ENCODE measurements at places on chromosomes 16 and 17.

GRCh38 chr17:6667516-6667915 lies 16.0 kb downstream of the C17orf100 start:
- DNase-seq, result no peak

- DNase-seq, result no peak
Measured at GRCh38 chr16:86492961-86493629, 17.2 kb upstream of the FOXF1 start.

- no peak for DNase-seq
Measured at GRCh38 chr16:47640661-47641060, 179.5 kb downstream of the PHKB start.

DNA sequence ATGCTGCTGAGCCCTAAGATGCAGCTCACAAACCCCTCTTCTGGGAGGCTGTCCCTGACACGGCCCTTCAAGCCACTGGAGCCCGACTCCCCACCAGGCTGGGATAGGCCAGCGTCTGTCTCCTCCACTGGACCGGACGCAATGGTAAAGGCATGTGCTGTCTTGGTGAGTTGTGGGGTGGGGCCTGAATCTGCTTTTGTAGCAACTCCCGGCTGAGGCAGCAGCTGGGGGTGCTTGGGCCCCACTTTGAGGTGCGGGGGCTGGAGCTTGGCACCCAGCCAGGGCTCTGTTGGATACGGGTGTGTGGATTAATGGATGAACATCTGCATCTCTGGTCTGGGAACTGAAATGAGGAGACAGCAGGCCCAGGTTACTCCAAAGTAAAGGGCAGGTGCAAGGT lies 3.5 kb upstream of the NLRC3 start:
- DNase-seq, result no peak

DNA sequence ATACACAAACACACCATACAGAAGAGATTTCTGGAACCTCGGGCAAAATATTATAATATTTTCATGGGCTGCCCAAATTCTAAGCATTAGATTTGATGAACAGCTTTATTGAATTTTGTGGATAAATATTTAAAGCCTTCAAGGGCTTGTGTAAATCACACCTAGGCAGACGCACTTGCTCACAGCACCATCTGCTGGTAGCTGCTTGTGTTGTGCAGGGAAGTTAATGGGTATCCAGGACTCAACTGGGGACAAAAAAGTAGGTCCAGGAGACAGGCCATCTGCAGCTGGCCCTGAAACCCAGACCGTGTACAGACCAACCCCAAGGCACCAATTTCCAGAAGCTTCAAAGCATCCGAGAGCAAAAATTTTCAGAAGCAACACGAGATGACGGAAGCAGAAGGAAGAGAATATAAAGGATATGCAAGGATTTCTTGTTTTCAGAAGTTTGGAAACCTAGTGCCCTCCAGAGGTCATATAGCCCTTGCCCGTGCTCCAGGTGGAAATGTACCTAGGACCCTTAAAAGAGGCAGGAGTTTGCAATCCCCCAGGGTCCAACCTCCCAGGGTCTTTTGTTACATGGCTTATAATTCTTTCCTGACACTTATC lies 140.0 kb downstream of the CHD9NB start:
- DNase-seq, result peak; percentile 16

GRCh38 chr17:17385491-17385890 lies 82.3 kb downstream of the NT5M start:
- no peak for DNase-seq

GRCh38 chr16:84730406-84731106 lies 30.8 kb downstream of the USP10 start:
- DNase-seq, result peak; percentile 93

- DNase-seq, result no peak
Measured at GRCh38 chr17:42023524-42024349, 3.8 kb downstream of the NKIRAS2 start.

- no peak for DNase-seq
Measured at GRCh38 chr17:34413443-34414119, 50.5 kb upstream of the CCL1 start.

- DNase-seq, result no peak
Measured at GRCh38 chr17:6420173-6420641, 14.7 kb downstream of the AIPL1 start.

DNA sequence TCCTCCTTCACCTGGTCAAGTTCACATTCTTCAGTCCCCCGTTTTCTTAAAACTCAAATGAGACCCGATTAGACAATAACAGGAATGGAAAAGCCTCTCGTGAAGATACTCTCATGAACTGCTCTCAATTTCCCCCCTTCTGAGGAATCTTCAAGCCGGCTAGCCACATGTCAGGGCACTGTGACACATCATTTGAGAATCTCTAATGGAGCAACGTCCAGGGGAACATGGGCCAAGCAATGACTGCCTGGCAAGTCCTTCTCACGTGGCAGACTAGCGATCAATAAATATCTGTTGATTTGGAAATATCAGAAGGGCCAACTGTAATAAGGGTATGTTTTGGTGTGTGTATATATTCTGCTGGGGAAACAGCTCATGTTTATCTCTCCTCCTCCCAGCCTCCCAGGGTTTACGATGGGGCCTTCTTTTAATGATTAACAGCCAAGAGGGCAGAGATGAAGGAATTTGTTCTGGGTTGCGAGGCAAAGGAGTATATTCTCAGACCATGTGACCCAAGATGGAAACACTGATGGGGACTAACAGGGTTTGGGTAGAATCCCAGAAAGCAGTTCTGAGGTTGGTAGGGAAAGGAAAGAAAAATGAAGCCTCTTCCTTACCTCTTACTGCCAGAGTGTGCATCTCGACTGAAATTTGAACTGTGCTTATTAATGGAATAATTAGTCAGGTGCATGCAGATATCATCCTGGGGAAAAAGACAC lies 21.4 kb downstream of the TTLL6 start:
- DNase-seq, result peak; percentile 73

DNA sequence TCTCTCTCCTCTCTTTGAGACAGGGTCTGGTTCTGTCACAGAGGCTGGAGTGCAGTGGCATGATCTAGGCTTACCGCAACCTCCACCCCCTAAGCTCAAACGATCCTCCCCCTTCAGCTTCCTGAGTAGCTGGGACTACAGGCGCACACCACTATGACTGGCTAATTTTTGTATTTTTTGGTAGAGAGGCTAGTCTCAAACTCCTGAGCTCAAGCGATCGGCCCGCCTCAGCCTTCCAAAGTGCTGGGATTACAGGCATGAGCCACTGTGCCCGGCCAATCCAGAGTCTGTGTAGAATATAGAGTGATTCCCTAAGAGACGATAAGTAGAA lies 65.8 kb upstream of the RPH3AL start:
- DNase-seq, result no peak

DNA sequence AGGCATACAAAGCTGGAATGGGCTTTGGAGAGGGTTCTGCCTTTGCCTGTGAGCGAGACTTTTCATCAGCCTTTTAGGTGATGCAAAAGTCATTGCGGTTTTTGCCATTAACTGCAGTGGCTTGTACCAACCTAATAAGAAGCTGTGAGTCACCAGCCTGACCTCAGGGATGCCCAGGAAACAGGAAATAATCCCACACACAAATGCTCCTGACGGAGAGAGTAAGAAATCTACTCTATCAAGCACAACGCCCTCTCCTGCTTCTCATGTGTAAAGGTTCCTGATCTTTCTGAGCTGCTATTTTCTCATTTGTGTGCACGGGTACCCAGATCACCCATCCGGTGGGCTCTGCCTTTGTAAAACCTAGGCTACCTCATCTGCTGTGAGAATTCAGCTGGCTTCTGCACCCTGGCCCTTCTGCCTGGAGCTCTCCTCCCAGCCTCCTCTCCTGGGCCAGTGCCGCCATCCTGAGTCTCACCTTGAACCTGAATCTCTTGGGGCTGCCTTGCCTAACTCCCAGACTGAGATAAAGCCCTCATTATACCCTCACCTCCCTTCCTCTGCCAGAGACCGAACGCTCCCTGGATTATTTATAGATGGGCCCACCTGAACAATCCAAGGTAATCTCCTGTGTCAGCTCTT lies 299.7 kb downstream of the C16orf95 start:
- DNase-seq, result peak; percentile 81

- no peak for DNase-seq
Measured at GRCh38 chr16:68644296-68644695, 814 bp upstream of the CDH3 start.

DNA sequence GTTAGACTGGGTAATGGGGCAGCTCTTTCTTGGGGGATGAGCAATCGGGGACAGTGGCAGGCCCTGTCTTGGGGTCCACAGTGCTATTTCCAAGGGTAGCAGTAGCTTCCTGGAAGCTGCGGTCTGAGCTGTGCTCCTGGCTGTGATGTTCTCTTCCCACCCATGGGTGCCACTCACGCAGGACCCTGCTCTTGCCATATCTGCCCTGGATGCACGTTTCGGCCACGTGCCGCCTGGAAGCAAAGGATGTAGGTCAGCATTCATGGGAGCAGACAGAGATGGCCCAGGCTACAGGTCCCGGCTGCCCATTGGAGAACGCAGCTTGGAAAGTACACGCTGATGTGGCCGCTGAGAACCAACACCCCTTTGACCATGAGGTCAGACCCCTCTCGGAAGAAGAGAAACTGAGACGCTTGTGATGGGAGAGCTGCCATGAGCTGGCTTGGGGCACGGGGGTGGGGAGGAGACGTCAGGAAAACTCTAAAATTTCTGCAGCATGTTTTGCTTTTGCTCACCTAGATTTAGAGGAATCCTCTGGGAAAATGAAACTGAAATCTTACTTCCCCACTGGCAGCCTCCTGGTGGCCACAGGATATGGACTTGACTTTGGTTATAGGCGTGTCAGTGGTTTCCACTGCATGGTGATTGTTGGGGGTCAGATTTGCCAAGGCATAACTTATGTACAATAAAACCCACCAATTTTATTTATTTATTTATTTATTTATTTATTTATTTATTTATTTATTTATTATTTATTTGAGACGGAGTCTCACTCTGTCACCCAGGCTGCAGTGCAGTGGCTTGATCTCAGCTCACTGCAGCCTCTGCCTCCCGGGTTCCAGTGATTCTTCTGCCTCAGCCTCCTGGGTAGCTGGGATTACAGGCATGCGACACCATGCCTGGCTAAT lies 36.2 kb upstream of the IRF8 start:
- DNase-seq, result no peak

DNA sequence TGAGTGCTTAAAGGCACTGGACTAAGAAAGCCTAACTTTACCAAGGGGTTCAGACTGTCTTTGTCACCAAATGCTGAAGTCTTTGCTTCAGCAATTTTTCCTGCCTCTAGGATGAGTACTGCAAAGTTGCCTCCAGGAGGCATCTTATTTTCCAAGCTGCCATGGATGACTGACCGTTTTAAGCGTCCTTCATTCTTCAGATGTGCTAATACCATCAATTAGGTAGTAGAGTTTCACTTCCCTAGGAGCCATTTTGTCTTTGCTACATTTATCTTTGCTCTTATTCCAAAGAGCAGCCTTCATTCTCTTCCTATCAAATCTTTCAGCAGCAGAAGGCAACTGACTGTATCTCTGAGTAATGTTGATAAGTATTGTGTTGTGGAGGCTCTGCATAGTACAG lies 440.1 kb downstream of the CDH13 start:
- no peak for DNase-seq

DNA sequence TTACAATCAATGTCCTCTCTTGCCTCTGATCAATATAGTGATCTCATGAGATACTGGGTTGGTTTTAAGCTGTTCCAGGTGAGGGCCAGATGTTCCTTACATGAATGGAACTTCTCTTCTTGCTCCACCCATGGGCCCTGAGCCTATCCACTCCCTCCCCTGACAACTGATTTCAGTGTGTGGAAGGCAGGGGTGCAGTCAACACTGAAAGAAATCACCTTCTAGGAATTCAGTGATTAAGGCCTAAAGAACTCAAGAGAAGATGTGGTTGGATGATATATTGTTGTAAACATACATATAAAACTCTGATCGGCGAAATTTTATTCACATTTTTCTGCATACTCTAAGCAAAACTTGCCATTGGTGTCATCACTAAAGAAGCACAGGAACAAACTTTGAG lies 6.7 kb upstream of the GOSR2 start:
- DNase-seq, result peak; percentile 56

GRCh38 chr16:31334934-31335333 lies 20.0 kb upstream of the ITGAX start:
- no peak for DNase-seq

DNA sequence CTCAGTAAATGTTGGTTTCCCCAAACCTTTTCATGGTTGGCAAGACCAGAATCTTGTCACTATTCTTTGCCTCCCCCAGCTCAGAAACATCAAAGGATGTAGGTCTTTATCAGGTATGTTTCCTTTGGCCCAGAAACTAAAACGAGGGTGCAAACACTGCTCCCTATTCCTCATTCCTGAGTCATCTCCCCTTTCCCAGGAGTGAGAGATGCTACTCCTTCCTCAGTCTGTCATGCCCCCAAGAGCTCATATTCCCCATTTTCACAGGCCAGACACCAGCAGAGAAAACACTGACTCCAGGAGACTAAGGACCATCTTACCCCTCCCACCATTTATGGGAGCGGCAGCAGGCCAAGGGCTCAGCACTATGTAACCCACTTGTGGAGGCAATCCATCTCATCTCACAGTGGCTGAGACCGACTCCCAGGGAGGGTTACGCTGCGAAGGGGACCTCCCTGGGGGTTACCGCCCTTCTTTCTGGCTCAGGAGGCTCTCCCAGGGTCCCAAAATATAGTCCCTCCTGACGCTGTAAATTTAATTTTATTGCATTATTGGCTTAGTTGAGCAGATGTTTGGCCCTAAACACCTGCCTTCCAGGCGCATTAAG lies 1.5 kb downstream of the GEMIN4 start:
- DNase-seq, result no peak

DNA sequence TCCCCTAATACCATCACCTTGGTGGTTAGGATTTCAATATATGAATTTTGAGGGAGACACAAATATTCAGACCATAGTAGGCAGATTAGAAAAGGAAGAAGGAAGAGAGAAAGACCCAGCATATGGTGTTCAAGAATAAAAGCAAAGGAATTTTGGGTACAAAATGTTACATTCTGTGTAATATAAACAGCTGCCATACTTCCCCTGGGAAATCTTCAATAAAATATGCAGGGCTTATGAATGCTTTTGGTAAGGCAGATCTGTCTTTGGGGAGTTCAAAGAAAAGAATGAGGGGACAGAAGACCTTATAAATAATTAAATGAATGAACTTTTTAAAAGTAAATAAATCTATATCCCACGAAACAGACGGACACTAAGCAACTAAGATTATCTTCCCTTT lies 91.9 kb downstream of the USP32 start:
- no peak for DNase-seq

- peak; percentile 41 for DNase-seq
Measured at GRCh38 chr17:76382803-76383545, 1.4 kb upstream of the SPHK1 start.

DNA sequence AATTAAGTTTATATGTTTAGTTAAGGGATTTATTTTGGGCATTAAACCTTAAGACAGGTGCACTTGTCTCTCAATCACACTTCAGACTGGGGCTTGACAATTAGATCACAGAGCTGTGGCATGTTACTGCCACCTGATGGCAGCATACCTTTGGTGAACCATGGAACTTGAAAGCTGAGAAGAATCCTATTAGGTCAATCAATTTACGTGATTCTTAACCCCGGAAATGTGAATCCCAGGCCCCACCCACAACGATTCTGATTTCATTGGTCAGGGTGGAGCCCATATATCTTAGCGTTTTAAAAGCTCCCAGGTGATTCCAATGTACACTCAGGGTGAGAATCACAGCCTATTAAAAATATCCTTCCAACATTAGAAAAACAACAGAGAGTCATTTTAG lies 91.0 kb downstream of the GSG1L start:
- peak; percentile 1 for DNase-seq

GRCh38 chr17:5416901-5417300 lies 2.6 kb downstream of the NUP88 start:
- DNase-seq, result no peak
